PC-9 (cell line): ENCODE measurements at places on chromosomes 6 and 20.

DNA sequence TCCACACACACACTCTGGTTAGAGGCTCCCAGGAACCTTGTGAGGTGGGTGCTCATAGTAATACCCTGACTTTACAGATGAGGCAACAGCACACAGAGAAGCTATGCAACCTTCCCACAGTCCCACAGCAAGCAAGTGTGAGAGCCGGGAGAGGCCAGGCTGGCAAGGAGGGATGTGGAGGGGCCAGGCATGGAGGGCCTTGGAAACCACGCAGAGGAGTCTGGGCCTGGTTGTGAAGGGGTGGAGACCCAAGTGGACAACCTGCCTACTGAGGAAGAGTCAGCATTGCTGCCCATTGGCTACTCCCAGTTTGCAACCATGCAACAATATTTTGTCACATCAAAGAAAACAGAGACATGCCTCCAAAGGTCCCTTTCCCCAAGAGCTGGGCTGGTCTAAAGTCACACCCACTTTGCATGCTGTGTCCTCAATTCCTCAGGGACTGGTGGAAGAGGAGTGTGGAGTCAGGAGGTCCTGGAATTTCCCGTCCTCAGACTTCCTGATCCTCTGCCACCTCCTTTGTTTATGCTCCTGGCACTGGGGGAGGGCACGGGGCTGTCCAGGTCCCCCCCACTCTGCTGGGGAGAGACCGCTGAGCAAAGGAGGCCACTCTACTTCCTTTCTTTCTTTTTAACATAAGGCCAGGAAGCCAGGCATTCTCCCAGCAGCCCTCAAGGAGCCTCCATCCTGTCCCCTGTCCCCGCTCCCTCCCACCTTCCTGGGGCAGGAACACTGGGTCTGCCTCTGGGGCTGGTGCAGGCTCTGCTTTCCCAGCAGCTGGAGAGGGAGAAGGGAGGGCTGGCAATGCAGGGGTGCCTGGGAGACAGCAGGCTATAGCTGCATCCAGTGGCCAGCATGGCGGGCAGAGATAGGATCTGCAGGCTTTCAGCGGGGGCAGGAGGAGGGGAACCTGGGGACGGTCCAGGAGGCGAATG is 68.3 kb downstream of the NOL4L start:
- DNase-seq = no peak

DNA sequence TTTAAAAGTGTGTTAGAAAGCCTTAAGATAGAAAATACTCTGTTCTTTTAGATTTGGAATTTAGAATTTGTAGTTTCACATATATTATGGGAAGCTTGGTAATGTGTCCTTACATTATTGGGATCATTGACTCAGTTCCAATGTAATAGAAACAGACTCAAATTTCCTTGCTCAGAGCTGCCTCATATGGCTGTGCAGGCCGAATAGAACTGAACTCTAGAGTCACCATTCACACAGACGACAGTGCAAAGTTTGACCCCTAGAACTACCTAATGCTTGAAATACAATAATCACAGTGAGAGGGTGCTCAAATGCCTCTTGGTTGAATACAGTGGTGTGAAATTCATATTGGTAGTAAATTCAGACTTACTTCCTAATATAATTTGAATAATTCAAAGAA is 482.7 kb upstream of the CITED2 start:
- no peak for DNase-seq

DNA sequence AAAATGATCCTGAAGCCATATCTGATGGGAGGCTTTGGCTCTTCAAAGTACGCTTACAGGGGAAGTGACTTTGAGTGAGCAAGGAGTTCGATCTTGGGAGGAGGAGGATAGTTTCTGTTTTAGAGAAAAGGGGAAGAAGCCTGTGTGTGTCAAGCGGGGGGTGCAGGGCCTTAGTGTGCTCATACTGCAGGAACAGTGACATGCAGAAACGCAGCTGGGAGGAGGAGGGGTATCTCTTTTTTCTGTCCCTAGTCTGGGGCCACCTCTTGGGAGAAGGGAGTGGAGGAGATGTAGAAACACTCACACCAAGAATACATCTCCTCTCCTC is 19.8 kb downstream of the SIRPD start:
- DNase-seq = no peak

GRCh38 chr6:42467651-42468050 is 15.9 kb upstream of the TRERF1 start:
- no peak for DNase-seq

GRCh38 chr6:101851911-101852310 is 458.4 kb downstream of the GRIK2 start:
- DNase-seq = no peak

DNA sequence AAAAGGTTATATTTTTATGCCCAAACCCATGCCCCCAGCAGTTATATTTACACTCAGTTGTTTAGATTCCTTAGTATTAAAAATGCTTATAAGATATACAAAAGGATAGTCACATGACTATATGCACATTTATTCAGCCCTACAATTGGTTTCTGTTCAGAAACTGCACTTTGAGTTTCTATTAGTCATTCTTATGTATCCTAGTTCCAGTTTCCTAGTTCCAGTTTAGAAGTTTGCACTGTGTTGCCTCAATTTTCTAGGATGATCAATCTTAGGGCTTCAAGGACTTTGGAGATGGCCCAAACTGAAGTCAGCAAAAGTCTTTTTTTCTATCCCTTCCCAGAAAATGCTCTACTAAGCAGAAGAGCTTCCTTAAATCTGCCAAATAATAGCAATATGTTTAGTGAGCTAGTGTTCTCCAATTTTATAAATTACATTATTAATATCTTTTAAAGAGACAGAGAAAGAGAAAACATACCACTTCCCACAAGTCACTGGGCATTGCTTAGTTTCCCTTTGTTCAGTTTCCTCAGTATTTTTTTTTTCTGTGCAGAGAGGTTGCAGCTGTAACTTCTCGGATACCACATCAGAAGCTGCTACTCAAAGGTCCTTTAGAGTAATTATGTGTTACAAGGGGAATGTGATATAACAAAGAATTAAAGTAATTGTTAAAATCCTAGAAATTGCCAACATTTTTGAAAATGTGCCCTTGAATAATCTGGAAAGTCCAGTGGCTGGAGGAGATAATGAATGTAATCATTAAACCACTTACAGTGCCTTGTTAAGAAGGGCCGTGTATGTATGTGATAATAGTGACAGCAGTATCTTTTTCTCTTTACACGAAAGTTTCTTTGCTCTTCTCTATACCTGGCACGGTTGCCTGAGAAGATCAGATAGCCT is 138.8 kb downstream of the KHDRBS2 start:
- no peak for DNase-seq

DNA sequence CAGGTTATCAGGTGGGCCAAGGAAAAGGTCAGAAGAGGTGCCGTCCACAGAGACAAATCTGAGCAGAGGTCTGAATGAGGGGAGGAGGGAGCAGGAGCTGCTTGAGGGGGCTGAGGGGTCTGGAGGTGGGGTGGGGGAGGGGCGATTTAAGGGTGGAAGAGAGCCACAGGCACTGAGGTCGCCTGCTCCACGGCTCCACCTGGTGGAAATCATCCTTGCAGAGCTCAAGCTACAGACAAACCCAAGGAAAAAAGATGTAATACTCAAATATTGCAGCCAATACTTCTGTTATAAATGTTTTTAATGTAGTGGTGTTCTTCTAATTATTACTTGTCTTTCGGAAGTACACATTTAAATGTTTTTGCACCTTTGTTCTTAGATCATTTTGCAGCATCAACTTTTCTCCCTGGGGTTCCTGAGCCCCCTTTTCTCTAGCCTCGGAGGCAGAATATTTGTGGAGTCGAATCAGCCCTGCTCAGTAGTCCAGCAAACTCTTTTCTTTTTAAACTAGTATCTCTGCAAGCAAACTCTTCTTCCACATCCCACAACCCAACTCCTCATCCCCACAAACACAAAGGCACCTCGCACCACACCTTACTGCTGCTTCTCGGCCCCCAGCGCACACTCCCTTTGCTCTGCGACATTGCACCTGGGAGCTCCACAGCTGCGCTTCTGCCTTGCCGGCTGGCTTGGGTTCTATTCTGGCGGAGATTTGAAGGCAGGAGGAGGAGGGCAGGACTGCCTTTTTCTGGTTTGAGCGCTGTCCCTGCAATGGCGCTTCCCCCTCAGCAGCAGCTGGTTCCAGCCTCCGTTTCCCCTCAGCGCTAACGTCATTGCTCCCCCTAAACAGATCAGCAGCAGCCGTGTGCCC is 51.0 kb upstream of the TFAP2A start:
- DNase-seq = peak; percentile 62

- DNase-seq = no peak
Observed at GRCh38 chr6:160121981-160122380, 366 bp downstream of the SLC22A1 start.

DNA sequence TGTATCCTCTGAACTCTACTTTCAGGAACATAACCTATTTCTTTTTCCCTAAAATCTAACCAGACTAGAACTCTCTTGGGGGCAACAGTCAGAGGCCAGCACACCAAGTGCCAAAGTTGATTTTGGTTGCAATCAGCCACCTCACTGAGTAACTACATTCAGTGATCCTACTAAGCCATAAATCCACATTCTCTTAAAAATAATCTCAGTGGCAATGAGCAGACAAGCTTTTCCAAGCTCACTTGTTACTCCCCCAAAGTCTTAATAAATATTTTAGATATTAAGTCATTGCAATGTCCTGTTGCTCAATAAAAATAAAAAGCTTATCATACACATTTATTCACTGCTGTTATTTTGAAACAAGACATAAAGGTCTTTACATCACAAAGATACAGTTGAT is 9.8 kb downstream of the RGS17 start:
- DNase-seq = no peak

GRCh38 chr20:45452772-45453691 is 16.5 kb upstream of the WFDC2 start:
- DNase-seq = no peak

DNA sequence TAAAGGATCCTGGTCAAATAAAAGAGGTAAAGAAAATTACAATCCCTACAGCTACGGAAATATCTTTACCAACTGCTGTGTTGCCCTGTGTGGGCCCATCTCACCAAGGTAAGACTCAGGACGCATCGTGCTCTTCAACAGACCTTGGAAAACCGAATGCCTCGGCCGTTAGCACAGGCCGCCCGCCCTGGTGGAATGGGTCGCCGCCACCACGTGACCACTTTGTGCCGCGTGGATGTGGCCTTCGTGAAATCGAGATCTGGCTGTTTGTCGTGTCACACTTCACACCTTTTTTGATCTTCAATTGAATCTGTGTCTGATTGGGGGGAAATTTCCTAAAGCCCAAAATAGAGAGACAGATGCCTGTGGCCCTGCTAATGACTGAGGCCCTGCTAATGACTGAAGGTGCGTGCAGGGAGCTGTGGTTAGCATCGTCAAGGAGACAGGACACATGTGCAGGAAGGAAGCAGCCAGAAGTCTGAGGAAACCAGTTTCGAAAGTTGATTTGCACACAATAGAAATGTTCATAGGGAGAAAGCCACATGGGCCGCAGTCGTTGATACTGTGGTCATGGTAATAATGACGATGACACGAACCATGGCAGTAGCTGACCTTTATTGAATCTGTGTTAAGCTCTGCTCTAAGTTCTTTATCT is 175.7 kb upstream of the SNX9 start:
- DNase-seq = no peak

GRCh38 chr6:23601811-23602345 is 524.1 kb upstream of the NRSN1 start:
- no peak for DNase-seq

DNA sequence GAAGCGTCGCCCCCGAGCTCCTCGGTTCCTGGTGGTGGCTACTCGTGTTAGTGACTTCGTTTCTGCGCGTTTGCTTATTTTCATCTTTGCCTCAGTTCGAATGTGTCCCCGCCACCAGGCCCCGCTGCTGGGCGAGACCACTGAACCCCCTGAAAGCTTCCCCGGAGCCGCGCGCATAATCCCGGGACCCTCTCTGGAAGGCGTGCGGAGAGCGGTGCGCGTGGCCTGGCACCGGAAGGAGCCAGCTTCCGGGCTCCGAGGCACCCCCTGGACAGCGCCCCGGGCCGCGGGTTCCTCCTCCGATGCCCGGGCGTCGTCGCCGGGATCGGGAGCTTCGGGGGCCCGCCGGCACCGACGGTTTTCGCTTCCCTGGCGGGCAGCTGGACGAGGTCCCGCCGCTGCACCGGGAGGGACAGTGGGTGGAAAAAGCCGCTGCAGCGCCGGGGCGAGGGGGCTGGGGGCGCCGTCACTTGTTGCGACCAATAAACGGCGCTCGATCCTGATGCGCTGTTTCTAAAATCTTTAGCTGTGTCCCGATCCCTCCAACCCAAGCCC is 643 bp upstream of the SLC35D3 start:
- DNase-seq = no peak

DNA sequence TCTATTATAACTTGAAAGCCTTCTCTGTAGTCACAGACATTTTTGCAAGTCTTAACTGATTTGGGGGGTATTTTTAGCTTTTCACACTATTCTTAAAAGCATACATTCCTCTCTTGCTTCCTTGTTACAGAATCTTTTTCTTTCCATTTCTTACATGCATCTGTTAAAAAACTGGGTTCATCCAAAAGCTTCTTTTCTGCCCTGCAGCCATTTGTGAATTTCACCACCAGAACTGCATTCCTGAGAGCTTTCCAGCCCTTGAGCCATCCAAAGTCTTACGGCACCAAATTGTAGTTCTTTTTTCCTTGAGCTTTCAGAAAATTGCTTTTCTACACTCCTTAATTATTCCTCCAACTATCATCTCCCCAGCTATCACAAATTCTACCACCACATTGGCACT is 19.7 kb upstream of the GSTA4 start:
- DNase-seq = no peak

DNA sequence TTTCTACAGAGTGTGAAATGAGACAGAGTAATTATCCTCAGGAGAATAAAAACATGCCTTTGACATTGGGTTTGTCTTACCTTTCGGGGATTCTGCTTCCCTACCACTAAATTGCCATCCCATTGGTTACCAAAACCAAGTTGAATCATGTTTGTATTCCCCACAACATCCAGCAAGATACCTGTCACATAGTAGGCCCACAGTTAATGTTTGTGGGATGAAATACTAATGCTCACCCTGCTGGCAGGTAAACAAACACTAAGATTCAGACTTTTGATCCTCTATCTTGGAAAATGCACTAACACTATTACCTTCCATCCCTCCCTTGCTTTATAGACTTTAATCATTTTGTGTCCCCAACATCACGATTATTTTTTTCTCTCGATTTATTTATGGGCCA is 8.2 kb upstream of the STXBP5 start:
- DNase-seq = no peak

- DNase-seq = no peak
Observed at GRCh38 chr20:18019068-18019467, 38.6 kb downstream of the OVOL2 start.

DNA sequence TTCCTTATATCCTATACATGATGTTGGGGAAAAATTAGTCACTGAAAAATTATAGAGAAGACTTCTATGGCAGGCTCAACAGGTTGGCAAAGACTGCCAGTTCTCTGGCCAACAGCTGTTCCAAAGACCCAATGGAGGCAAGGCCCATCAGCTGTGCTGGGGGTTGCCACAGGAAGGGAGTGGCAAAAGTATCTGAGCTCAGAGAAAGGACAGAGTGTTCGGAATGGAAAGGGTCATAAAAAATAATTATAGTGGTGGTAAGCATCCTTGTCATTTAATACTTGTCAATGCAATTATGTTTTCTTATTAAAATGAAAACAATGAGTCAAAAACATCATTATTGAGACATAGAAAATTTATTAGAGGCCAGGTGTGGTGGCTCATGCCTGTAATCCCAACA is 36.1 kb downstream of the FASTKD5 start:
- no peak for DNase-seq

- no peak for DNase-seq
Observed at GRCh38 chr20:49009899-49010631, 36.0 kb upstream of the CSE1L start.
